ENCODE measurements at places on chromosomes 2 and 18.

DNA sequence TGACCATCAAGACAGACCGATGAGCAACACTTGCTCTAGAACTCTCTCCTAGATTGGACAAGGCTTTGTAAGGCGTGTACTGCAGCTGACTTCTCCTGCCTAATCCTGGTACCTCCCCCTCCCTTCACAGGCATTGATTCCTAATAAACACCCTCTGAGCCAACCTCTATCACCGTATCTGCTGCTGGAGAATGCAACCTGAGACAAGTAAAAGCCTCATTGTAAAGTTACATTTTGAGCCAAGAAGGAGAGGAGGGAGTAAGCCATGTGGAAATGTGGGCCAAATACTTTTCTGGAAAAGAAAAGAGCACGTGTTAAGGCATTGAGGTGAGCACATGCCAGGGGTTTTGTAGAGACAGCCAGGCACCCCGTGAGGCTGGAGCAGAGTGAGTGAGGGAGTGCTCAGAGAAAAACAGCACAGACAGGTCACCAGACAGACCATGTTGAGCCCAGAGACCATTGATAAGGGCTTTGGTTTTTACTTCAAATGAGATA lies 2.6 kb upstream of the WDFY1 start:
- DNase-seq: no peak

GRCh38 chr18:59742325-59743111 lies 45.3 kb upstream of the CCBE1 start:
- no peak for DNase-seq

DNA sequence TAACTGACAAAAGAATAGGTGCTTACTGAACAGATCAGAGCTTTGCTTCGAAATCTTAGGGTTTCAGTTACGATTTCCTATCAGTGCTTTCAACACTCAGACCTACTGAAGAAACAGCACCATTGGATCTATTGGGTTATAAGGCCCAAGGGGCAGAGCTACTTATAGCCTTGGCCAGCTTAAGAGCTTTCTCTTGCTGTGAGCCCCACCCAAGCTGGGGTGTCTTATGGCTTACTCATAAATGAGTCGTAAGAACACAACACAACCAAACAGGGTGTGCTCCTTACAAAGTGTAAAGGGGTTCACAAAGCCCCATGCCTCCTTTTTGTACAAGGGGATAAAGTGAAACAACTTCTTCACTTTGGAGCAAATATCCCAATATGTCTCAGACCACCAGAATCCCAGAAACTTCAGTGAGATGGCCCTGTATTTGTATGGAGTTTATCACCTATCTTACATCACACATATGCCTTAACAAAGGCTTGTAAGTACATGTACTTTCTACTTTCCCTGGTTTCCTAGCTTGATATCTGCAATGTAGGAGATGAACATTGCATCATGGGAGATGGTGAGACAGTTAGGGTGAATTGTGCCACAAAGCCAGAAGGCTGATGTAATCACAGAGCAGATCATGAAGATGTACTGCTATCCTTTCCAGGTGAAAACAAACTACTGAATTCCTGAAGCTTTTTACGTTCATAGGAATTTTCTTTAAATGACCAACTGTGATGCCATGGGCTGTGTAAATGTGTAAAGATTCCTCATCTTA lies 115.5 kb upstream of the GLI2 start:
- DNase-seq: no peak

GRCh38 chr2:105856581-105856980 lies 111.9 kb downstream of the NCK2 start:
- DNase-seq: no peak

- no peak for DNase-seq
Measured at GRCh38 chr18:50008306-50008705, 186.6 kb downstream of the MYO5B start.

DNA sequence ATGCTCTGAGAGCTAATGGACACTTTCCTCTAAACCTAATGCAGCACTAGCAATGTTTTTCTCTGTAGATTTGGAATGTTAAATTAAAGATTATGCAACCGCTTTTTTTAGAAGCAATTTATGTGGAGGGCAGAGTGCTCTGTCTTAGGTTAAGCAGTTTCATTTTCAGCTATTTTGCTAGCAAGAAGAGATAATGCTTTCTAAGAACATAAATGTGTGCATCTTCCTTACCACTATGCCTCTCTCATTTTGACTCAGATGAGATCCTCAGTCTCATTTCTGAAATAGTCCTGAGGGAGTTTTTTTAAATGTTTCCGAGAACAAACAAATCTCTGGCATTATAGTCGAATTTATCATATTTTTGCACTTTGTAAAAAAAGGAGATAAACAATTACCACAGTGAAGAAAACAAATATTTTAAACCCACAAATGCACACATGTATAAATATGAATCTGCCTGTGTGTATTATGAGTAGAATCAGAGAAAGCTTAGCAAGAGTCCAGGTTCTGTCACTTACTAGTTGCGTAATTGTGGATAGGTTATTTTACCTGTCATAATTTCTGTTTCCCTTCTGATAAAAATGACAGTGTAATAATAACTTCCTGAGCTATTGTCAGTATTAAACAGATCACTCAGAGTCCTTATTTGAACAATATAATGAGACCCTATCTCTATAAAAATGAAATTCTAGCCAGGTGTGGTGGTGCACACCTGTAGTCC lies 207.7 kb upstream of the CRIM1 start:
- DNase-seq: no peak

GRCh38 chr18:3791238-3791637 lies 341.3 kb downstream of the TGIF1 start:
- no peak for DNase-seq

- no peak for DNase-seq
Measured at GRCh38 chr2:124911560-124911959, 886.5 kb downstream of the CNTNAP5 start.

DNA sequence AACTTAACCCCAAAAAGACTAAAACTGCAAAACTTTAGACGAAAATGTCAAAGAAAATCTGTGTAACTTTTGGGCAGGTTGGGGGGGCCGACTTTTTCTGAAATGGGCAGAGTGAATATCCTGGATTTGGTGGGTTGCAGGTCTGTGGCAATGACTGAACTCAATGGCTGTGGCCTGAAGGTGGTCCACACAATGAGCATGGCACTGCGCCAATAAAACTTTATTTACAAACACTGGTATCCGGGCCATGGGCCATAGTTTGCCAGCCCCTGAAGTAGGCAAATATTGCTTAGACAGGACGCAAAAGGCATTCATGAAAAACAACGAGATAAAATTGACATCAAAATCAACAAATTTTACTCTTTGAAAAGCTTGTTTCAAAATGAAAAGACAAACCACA lies 66.2 kb downstream of the RTP5 start:
- no peak for DNase-seq

GRCh38 chr2:213161759-213162515 lies 10.5 kb upstream of the IKZF2 start:
- DNase-seq: no peak

DNA sequence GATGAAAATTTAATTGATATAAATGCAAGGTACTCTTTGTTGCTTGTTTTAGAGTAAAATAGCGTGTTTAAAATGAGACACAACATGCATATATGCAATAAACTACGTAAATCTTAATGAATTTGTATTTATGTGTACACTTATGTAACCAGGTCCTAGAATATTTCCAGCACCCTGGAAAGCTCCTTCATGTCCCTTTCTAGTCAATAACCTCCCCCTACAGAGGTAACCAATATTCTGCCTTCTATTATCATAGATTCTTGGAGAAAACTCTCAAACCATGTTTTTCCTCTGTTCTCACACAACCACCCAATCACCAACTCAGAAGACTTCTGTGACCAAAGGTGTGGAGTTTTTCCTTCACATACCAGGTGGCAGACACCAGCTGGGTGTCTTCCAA lies 79.6 kb upstream of the THUMPD2 start:
- DNase-seq: no peak

- DNase-seq: no peak
Measured at GRCh38 chr2:36479406-36479805, 118.6 kb downstream of the FEZ2 start.

GRCh38 chr2:231535961-231536360 lies 5.7 kb upstream of the NMUR1 start:
- no peak for DNase-seq

DNA sequence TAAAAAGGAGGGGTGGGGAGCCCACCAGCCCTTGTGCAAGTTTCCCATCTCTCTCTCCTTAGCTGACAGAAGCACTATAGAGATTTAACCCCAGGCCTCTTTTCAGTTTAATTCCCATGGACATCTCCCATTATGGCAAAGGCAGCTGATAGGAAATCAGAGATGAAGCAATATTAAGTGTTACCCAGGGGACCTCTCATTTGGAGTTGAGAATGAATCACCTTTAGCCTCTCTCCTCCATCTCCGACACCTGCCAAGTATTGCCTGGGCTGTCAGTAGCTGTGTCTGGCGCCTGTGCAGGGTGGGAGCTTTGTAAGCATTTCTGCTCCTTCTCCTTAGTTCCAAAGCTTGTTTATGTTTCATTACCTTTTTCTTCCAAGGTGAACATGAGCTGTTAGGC lies 109.0 kb downstream of the AQP4 start:
- DNase-seq: no peak

GRCh38 chr18:25875551-25876240 lies 214.7 kb downstream of the SS18 start:
- DNase-seq: no peak

GRCh38 chr18:12255626-12256026 lies 1.5 kb downstream of the CIDEA start:
- no peak for DNase-seq

DNA sequence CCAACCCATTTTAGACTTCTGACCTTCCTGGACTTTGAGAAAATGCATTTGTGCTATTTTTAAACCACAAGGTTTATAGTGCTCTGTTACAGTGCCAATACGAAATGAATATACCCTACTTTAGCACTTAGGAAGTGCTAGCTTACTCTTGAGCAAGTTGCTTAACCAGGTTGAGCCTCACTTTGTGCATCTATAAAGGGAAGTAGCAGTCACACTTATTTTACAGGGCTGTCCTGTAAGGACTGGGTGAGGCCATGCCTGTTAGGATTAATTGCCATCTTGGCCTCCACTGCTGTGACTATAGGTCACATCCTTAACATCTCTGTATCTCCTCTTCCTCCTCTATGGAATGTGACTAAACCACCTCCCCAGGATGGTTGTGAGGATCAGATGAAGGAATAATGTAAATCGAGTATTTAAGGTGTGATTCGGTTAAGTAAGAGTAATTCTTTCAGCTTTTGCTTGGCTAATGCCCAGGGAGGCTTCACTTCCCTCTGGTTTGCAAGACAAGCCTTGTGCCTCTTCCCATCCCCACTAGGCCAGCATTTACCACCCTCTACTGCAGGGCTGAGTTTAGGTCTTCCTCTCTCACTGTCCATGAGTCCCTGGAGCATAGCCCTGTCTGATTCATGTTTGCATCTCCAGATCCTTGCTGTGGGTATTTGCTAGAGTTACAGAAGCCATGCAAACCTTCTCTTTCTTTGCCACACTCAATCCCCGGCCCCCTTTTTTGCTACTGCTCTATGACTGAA lies 341.2 kb downstream of the ZNF521 start:
- no peak for DNase-seq

DNA sequence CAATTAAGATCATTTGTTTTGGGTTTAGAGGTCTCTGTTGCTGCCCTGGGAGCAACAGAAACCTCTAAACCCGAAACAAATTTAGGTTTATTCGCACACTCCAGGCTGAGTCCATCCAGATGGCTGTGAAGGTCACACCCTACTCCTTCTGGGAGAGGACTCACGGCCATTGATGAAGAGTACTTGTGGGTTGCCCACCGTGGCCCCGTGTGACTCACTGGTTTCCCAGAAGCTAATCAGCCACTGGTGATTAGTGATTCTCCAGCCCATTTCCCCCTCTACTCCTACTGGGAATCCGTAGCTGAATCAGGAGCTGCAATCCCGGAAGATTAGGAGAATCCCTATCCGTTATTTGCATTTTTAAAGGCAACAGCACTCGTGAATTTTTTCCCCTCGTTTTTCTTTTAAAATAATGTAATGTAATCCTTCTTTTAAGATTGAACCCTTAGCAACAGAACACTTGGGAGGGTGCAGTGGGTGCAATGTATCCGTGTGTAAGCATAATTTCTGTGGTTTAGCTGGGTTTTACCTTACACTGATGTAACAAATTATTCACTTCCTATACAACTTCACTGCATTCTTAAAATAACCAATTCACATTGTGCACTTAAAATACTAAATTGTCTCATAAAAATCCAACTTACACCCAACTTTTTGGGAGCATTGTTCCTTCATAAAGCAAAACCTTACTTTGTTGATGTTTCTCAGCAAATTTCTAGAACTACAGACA lies 27.5 kb upstream of the EPAS1 start:
- DNase-seq: no peak

- no peak for DNase-seq
Measured at GRCh38 chr2:128662051-128662471, 343.4 kb upstream of the HS6ST1 start.

DNA sequence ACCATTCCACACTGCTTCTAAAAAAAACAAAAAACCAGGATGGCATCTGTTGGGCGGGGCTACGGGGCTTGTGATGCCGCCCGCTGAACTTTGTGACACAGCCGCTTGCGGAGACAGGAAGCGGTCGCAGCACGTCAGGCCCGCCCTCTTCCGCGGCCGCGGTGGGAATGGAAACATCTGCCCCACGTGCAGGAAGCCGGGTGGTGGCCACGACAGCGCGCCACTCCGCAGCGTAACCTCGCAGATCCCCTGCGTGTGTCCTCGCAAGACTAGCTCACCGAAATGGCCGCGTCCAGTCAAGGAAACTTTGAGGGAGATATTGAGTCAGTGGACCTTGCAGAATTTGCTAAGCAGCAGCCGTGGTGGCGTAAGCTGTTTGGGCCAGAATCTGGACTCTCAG lies 168.5 kb downstream of the SUCLG1 start:
- DNase-seq: no peak

DNA sequence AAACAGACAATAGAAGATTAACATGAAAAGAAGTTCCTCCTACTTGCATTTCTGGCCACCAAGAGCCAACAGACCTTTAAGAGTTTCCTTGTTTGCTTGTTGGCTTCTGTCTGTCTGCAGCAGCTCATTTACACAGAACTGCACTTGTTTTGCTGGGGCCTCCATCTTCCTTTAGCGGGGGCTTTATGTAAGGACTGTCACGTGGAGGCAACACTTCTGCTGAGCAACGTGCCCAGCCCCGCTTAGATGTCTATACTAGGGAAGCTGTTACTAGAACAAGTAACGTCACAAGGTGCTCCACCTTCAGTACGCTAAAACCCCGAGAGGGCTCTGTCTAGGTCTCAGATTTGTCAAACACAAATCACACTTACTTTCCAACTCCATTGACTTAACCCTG lies 104.3 kb upstream of the PXDN start:
- no peak for DNase-seq

- no peak for DNase-seq
Measured at GRCh38 chr2:54665436-54665856, 58.0 kb upstream of the EML6 start.
